Kidney (tissue), 22 donors: ENCODE measurements at places on chromosomes 11 and 22. TPM values are rescaled to one million over a fixed set of nuclear protein-coding genes. Genes with fewer than 3 reads are reported as not detected.
A peak's percentile ranks its signal among the peaks of the same experiment; 100 is the strongest.

DNA sequence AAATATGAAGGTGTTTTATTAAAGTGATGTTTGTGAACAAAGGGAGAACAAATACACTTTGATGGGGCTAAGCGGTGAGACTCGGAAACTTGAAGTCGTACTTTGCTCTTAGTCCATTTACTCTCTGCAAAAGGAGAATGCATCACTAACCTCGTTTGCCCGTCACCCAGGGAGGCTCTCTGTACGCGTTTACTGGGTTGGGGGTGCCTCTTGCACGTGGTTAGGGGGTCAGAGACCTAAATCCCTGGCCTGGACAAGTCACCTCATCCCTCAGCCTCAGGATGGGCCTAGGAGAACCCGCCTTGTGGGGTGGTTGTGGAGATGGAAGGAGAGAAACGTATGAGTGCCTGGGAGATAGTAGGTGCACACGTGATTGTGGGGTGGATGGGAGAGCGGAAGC lies 803 bp upstream of the IFT27 start:
- no peaks in the 10 kb centered on the region for H3K4me1 ChIP-seq
- peak overlapping the region; percentile 23 for H3K27ac ChIP-seq
- H3K4me3 ChIP-seq = peak overlapping the region; percentile 23

The OR56A4 gene
- not detected for polyA plus RNA-seq

DNA sequence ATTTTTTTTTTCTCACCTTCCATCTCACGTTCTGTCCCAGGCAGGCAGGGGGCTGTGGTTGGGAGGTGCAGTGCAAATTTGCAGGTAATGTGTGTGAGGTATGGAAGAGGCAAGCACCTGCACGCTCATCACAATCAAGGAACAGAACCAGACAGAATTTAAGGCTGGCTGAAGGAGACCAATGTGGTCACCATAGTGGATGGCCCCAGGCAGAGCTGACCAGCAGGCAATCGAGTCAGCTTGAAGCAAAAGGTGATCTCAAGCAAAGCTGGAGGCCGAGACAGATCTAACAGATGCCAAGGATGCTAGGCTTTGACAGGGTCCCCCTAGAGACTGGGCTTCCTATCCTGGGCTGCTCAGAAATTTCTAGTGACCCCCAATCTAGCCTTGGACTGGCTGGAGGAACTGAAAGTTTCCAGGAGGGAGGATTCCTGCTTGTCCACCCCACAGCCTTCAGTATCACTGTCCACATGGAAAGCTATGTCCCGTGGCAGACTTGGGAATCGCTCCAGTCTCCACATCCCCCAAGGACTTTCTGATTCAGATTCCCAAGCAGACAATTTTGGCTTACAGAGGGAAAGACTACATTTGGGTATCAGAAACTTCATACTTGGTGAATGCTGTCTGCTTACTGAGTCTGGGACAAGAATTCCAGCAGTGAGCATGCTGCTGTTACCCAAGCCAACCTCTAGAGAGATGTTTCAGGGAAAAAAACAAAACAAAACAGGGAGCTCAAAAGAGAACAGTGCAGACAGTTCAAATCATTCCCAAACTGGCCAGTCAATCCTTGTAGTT lies 9.0 kb upstream of the MICAL3 start:
- no peaks in the 10 kb centered on the region for H3K36me3 ChIP-seq
- H3K4me1 ChIP-seq = no peaks in the 10 kb centered on the region
- DNase-seq = no peak
- H3K27ac ChIP-seq = peak overlapping the region; percentile 47
- H3K27me3 ChIP-seq = no peaks in the 10 kb centered on the region

DNA sequence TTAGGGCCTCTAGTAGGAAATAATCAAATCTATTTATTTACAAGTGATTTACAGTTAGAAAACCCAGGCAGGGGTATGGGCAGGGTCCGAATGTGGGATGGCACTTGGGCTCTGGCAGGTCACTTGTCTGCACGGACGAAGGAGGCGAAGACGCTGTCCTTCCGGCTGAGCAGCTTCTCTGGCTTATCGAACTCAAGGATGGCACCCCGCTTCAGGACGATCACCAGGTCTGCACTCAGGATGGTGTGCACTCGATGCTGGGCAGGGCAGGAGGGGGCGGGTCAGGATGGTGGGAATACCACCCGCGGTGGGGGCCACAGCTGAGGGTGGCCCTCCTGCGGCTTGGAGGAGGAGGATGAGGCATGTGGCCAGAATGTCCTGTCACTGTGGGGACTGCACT lies 4.4 kb upstream of the KCNJ11 start:
- no peaks in the 10 kb centered on the region for H3K27me3 ChIP-seq
- DNase-seq = no peak
- H3K4me3 ChIP-seq = no peak overlapping the region
- no peak overlapping the region for H3K27ac ChIP-seq
- H3K4me1 ChIP-seq = no peaks in the 10 kb centered on the region

GRCh38 chr11:33294797-33295196 lies 37.6 kb downstream of the HIPK3 start:
- no peak for DNase-seq
- H3K4me1 ChIP-seq = no peaks in the 10 kb centered on the region

DNA sequence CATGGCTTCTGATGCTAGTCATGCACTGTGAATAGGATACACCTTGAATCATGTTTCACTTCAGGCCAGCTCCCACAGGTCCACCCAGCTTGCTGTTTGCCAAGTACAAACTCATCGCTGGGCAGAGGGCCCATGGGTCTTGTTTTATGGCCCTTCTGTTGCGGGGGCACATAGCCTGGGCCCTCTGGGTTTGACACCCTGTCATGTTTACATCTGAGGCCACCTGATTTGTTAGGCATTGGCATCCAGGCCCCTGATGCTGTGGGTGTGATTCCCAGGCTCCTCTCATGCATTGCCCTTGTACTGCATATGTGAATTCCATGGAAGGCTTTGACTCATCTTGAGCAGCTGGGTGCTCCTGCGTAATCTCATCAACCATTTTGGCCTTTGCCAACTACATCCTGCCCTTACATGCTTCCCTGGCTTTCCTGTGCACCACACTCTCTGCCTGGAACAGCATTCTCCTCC lies 32.6 kb downstream of the PPFIBP2 start:
- H3K4me3 ChIP-seq = no peak overlapping the region
- no peaks in the 10 kb centered on the region for H3K36me3 ChIP-seq
- H3K27ac ChIP-seq = no peak overlapping the region
- DNase-seq = no peak
- no peaks in the 10 kb centered on the region for H3K27me3 ChIP-seq
- no peaks in the 10 kb centered on the region for H3K4me1 ChIP-seq

DNA sequence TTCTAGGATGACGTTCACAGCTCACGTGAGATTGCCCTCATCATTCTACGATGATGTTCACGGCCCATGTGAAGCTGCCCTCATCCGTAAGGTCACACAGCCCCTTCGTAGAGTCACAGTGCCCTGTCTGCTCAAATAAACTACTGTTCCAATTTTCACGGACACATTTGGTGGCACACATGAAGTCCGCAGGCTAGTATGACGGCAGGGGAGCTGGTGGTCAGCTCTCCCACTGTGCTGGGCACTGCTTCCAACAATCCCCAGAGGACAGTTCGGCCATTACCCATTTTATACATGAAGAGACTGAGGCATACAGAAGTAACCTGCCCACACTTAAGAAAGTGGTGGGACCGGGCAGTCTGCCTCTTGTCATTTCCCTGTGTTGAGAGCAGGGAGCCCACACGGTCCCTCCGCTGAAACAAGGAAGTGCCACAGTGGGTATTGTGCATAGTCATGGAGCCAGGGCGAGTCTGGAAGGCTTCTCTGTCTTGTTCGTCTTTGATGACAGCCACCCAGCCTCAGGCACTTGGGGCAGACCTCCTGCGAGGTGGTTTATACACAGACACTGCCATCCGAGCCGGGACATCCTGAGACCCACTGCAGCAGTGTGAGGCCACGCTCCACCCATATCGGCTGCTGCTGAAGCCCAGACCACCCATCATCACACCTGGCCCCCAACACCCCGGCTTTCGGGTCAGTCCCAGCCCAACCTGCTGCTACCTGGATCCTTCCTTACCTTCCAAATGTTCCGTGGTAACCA lies 114.3 kb downstream of the PHF21B start:
- no peak overlapping the region for H3K27ac ChIP-seq
- no peaks in the 10 kb centered on the region for H3K27me3 ChIP-seq
- no peak for DNase-seq
- no peak overlapping the region for H3K4me3 ChIP-seq

DNA sequence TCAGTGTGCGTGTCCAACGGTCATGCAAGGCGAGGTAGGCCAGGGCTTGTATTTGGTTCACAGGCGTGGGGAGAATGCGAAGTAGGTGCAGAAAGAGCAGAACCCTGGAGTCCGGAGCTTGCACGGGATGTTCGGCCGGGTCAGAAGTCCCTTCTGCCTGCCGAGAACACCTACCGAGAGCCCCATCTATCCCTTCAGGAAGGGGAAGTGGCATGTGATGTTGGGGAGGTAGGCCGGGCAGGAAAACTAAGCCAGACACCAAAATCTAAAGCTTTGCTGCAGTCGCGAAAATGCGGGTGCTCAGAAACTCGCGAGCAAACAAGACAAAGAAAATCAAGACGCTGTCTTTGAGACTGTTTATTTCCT lies 435 bp upstream of the TAF6L start:
- H3K36me3 ChIP-seq = peaks cover 10% of the 10 kb centered on the region
- peak overlapping the region; percentile 99 for H3K27ac ChIP-seq
- DNase-seq = no peak
- peaks cover 7% of the 10 kb centered on the region for H3K4me1 ChIP-seq
- no peaks in the 10 kb centered on the region for H3K27me3 ChIP-seq
- peak overlapping the region; percentile 74 for H3K4me3 ChIP-seq
